ENCODE measurements at places on chromosomes 1 and 21.

GRCh38 chr1:67013573-67013972 is 40.4 kb downstream of the SLC35D1 start:
- no peak for DNase-seq

GRCh38 chr1:244349581-244350001 is 102.1 kb downstream of the ADSS2 start:
- DNase-seq, result no peak

GRCh38 chr1:200337831-200338230 is 72.0 kb downstream of the ZNF281 start:
- no peak for DNase-seq

DNA sequence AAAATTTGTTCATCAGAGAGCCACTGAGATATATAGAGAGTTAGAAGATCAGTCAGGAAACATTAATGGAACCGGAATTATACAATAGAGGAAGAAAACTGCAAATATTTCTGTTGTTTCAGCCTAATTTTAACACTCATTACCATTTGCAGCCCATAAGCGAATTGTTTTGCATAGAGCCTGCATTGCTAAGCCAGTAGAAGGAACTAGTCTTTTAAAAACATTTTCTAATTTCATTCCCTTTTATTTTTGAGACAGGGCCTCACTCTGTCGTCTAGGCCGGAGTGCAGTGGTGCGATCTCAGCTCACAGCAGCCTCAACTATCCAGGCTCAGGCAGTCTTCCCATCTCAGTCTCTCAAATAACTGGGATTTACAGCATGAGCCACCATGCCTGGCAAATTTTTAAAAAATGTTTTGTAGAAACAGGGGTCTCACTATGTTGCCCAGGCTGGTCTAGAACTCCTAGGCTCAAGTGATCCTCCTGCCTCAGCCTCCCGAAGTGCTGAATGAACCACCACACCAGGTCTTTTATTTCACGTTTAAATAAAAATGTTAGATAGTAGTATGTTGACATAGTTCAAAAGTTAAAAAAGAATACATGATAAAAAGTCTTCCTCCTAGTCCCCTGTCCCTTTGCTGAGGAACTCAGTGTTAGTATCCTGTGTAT is 25.3 kb downstream of the MPZL1 start:
- no peak for DNase-seq

GRCh38 chr1:223479718-223480425 is 86.7 kb downstream of the CCDC185 start:
- no peak for DNase-seq

DNA sequence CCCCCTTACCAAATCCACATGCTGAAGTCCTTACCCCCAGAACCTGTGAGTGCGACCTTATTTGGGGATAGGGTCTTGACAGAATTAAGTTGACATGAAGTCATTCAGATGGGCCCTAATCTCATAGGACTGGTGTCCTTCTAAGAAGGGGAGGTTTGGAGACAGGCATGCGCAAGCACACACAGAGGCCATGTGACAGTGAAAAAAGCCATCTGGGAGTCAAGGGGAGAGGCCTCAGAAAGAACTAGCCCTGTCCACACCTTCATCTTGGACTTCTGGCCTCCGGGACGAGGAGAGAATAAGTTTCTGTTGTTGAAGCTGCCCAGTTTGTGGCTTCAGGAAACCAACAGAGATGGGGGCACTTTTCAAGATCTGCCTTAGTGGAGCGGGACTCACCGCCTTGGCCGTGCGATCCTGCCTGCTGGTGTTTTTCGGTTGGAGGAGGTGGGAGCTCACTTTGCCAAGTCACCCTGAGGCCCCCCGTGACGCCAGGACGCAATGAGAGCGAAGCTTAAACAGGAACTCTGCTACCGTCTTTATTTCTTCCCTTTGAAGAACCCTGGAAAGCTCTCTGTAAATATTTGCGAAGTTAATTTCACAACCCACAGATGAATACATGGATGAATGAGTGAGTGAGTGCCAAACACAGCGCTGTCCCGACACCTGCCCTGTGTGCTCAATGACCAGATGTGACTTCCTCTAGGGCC is 42.5 kb upstream of the C1orf174 start:
- DNase-seq, result no peak

GRCh38 chr1:194503209-194503608 is 1316.8 kb upstream of the B3GALT2 start:
- DNase-seq, result no peak

GRCh38 chr1:31901838-31902509 is 36.2 kb downstream of the PTP4A2 start:
- DNase-seq, result no peak

GRCh38 chr21:42056468-42056867 is 14.6 kb upstream of the UMODL1 start:
- DNase-seq, result no peak

GRCh38 chr21:42524341-42525028 is 10.8 kb downstream of the SLC37A1 start:
- no peak for DNase-seq

GRCh38 chr1:27455139-27455811 is 34.7 kb downstream of the WASF2 start:
- no peak for DNase-seq

- peak; percentile 42 for DNase-seq
Observed at GRCh38 chr1:67429528-67430357, 459 bp downstream of the SERBP1 start.

- DNase-seq, result no peak
Observed at GRCh38 chr1:93542398-93542797, 94.5 kb downstream of the FNBP1L start.

DNA sequence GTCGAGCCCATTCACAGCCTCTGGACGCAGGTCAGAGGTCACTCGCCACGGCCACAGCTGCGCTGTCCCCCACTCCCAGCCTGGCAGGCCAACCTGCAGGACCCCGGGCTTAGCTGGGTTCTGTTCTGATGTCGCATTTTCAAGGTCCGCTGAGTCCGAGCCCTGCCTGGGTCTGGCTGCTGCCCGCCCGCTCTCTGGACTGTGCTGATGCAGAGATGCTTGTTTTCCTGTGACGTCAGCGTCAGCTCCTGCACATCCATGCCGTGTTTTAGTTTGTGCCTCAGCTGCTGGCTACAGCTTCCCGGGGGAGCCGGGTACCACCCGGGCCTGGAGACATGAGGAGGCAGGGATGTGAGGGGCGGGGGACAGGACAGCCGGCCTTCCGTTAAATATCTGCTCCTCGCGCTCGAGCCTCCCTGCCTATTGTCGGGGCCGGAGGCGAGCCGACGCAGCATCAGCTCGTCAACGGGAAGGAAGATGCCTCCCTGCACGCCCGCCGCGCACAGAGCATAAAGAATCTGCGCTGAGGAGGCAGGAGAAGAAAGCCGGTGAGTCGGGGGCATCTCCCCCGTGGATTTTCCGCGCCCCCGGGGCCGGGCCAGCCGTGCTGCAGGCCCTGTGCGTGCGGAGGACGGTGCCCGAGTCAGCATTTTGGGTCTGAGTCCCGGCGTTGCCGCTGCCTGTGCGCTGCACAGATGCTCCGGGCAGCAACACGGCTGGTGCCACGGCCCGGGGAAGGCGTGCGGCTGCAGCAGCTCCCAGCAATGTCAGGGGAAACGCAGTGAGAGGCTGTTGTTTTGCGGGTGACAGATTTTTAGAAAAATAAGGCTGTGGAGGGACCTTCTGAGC is 23.4 kb downstream of the PRKCZ start:
- no peak for DNase-seq

DNA sequence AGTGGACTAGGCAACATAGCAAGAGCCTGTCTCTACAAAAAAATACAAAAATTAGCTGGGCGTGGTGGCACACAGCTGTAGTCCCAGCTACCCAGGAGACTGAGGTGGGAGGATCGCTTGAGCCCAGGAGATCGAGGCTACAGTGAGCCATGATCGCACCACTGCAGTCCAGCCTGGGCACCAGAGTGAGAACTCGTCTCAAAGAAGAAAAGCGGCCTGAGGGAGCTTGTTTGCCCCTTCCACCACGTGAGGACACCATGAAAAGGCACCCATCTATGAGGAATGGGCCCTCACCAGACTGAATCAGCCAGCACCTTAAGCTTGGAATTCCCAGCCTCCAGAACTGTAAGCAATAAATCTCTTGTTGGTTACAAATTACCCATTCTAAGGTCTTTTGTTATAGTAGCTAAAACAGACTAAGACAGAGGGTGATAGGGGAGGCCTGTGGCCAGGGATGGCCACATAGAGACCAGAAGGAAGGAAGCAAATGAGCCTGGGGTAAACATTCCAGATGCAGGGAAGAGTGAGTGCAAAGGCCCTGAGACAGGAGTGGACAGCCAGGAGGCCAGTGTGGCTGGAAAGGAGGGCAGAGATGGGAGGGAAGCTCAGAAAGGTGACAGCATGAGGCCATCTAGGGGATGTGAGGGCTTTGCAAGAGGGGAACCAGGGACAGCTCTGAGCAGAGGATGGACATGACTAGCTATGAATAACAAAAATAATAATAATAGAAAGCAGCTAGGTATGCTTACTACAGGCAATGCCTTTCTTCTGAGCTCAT is 120.1 kb downstream of the MATN1 start:
- DNase-seq, result no peak

GRCh38 chr1:59638231-59638711 is 176.5 kb upstream of the HOOK1 start:
- no peak for DNase-seq

DNA sequence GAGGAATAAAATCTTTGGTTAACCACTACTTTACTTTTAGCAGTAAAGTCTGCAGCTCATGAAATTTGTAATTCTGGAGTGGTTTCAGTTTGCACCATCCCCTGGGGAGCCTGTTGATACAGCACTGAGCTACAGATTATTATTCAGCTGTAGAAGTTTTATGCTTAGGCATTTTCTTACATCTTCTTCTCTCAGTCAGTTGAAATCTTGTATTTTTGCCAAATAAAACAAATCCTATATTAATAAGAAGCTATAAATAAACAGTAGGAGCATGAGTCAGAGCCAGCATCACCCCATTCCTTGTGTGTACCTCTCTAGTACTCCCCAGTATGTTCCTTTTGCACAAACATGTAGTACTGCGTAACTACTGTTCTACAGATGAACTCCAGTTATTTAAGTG is 118.9 kb downstream of the ATF6 start:
- DNase-seq, result no peak

GRCh38 chr1:25447547-25447946 is 16.9 kb downstream of the MACO1 start:
- no peak for DNase-seq

GRCh38 chr21:42619166-42619565 is 34.3 kb upstream of the PDE9A start:
- no peak for DNase-seq

DNA sequence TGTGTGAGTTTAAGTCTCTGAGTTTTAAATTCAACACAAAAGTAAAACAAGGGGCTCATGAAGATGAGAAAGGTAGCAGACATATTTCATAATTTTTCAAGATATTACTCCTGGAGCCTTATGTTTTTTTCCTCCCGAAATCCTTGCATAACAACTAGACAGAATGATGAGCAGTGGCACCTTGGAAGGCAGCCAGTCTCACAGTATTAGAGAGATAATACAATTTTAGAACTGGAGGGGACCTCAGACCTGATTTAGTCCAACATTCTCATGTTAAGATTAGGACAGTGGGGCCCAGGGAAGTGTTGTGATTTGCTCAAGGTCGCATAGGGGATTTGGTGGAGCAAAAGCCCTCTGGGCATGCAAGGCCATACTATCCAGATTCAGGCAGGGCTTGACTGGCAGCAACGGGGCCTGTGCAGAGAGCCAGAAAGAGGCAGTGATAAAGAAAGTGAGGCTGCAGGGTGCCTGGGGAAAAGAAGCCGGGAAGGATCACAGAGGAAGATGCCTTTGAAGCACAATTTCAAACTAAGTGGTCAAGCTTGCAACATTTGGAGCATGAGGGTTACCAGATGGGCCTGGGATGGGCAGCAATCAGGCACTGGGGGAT is 31.4 kb upstream of the BCL9 start:
- no peak for DNase-seq

GRCh38 chr1:51268634-51269033 is 32.6 kb downstream of the RNF11 start:
- no peak for DNase-seq

DNA sequence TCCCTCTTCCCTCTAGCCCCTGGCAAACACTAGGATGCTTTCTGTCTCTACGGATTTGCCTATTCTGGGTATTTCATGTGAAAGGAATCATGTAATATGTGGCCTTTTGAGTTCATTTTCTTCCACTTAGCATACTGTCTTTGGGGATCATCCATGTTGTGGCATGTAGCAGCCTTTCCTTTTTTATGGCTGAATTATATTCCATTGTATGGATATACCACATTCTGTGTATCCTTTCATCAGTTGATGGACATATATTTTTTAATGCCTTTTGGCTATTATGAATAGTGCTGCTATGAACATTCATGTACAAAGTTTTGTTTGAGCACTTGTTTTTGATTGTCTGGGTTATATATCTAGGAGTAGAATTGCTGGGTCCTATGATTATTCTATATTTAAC is 258.4 kb upstream of the CSF3R start:
- no peak for DNase-seq

GRCh38 chr1:184773762-184774320 is 19.2 kb upstream of the EDEM3 start:
- DNase-seq, result no peak

DNA sequence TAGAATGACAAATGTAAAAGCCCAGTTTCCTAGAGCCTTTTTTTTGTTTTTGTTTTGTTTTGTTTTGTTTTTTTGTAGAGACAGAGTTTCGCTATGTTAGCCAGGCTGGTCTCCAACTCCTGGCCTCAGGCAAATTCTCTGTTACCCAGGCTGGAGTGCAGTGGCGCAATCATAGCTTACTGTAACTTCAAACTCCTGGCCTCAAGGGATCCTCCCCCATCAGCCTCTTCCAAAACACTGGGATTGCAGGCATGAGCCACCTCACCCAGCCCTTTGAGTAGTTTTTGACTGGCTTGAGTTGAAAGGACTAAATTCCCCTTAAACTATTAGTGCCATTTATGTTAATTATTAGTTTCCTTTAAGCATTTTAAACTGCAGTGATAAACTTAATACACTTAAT is 28.8 kb upstream of the ZBTB18 start:
- DNase-seq, result no peak

GRCh38 chr1:209624558-209625549 is 27.4 kb downstream of the LAMB3 start:
- no peak for DNase-seq

GRCh38 chr21:37700641-37701202 is 215.5 kb downstream of the KCNJ6 start:
- DNase-seq, result no peak

DNA sequence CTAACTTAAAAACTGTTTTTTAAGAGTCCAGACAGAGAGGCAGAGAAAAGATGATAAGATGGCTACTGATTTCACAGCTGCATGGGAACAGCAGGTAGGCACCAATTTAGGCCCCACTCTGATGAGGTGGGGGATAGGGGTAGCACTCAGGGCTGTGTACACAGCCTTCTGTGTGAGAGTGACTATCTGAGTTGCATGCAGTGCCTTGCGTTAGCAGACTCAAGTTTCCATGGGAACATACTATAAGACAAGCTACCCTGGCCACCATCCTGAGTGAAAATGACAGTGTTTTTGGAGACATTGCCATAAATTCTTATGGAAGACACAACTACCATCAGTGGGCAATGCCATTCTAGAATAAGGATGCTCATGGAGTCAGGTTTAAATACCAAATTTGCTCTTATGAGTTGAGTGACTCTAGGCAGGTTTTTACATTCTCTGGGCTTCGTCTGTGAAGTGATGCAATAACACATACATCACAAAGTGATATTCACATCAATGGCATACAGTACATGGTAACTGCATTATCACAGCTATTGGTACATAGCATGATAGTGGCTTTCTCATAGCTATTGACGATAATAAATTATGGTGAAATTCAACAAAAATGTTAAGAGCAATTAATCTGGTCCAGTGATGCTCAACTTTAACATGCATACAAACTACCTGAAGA is 30.5 kb downstream of the SLC9C2 start:
- no peak for DNase-seq

All from activated naive CD4-positive, alpha-beta T cell treated with Interleukin-2 at 50 U/mL for 16 hours (primary cell).